Daoy (cell line): ENCODE measurements at places on chromosomes 1 and 21.
A peak's percentile ranks its signal among the peaks of the same experiment; 100 is the strongest.

GRCh38 chr1:230303822-230304221 is 122.3 kb downstream of the PGBD5 start:
- DNase-seq, result peak; percentile 67

DNA sequence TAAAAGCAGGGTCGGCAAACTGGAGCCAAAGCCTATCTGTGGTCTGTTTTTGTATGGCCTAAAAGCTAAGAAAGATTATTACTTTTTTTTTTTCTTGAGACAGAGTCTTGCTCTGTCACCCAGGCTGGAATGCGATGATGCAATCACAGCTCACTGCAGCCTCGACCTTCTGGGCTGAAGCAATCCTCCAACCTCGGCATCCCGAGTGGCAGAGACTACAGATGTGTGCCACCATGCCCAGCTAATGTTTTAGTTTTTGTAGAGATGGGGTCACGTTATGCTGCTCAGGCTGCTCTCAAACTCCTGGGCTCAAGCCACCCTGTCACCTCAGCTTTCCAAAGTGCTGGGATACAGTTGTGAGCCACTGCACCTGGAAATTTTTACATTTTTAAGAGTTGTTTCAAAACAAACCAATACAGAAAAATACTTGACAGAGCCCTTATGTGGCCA is 6.5 kb upstream of the GLRX2 start:
- DNase-seq, result peak; percentile 84

- DNase-seq, result no peak
Measured at GRCh38 chr1:83546874-83547273, 452.1 kb downstream of the TTLL7 start.

DNA sequence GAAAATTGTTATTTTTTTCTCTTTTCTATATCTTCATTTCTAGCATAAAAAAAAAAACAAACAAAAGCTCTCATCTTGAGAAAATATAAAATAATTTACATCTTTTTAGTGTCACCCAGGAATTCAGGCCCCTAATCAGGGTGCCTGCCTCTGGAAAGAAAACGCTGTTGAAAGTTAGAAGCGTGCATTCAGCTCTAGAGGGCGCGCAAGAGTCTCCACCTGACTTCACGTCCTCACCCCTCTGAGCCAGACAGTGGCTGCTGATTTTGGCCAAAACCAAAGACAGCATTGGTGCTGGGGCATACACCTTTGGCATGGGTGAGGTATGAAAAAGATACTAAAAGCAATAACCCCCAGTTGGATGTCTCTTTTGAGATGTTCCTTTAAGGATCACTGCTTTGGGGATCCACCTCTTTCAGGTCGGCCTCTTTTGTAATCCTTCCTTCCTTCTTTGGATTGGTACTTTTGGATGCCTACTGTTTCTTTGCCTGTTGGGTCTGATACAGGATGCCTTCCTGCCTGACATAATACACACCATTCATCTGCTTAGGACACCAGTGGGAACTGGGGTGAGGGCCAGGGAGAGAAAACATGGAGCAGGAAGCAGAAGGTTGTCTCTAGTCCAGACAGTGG is 77.6 kb upstream of the CHRM3 start:
- DNase-seq, result peak; percentile 55

GRCh38 chr1:243946946-243947345 is 96.9 kb upstream of the AKT3 start:
- peak; percentile 36 for DNase-seq

- no peak for DNase-seq
Measured at GRCh38 chr21:36695671-36696389, 3.1 kb upstream of the SIM2 start.
